Smooth muscle cell of the coronary artery (primary cell): ENCODE measurements at places on chromosomes 3 and 15. TPM values are rescaled to one million over a fixed set of nuclear protein-coding genes. Genes with fewer than 3 reads are reported as not detected.

ZBBX gene
- not detected in 2 replicates for total RNA-seq

VIPR1 gene
- 19.5 TPM in 1 of 2 replicates, not detected in the other for total RNA-seq

AP2M1 gene
- total RNA-seq = 739 and 849 TPM in 2 replicates

CCR5 gene
- not detected in 2 replicates for total RNA-seq

EID1 gene
- total RNA-seq = 287 and 365 TPM in 2 replicates

RTP1 gene
- under 0.01 TPM in 1 of 2 replicates, not detected in the other for total RNA-seq

MAP4 gene
- total RNA-seq = 38.5 and 67.9 TPM in 2 replicates

GOLGA8G gene
- total RNA-seq = not detected in 2 replicates
